ENCODE measurements at places on chromosomes 11 and 22.

- no peak for DNase-seq
Observed at GRCh38 chr11:34449013-34449412, 10.3 kb downstream of the CAT start.

DNA sequence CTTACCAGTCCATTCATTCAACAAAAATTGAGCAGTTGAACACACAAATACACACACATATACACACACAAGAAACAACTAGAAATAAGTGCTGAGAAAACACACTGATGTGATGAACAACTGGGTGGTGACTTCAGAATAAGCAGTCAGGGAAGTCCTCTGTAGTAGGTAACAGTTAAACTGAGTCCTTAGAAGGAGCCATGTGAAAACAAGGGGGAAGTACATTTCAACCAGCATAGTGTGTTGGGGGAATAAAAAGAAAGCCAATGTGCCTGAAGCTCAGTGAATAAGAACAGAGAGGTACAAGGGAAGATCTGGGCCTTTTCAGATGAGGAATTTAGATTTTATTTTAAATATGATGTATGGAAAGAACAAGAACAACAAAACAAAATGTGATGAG is 6.8 kb upstream of the TMEM123 start:
- DNase-seq = no peak

GRCh38 chr11:844693-845644 is 2.3 kb downstream of the TSPAN4 start:
- peak; percentile 93 for DNase-seq

- peak; percentile 89 for DNase-seq
Observed at GRCh38 chr11:45146072-45147016, at the start of gene PRDM11. TSS of gene PRDM11 (plus strand) at chr11:45146639. CDS start at chr11:45181767, 35,128 bp downstream.

GRCh38 chr11:8227156-8228152 is 36.2 kb downstream of the LMO1 start:
- no peak for DNase-seq

DNA sequence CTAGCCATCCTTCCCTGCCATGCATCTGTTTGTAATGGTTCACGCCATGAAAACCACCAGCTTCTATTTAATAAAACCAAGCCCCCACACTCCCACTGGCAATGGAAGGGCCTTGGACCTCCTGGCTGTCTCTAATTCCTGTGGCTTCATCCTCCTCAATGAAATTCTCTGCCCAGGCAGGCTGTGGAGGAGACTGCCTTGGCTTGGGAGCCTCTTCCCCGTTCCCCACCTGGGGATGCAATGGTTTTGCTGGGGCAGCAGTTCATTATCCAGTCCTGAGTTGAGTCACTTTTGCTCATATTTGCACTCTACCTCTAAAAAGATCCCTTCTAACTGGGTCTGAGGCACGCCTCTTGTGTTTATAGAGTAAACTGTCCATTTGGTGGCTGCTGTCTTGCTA is 515.8 kb downstream of the NTM start:
- peak; percentile 61 for DNase-seq

GRCh38 chr22:17831501-17832251 is 57.4 kb upstream of the BID start:
- DNase-seq = no peak

- DNase-seq = no peak
Observed at GRCh38 chr11:93613231-93613831, 48.2 kb upstream of the CEP295 start.

- no peak for DNase-seq
Observed at GRCh38 chr11:131154351-131154750, 216.1 kb upstream of the NTM start.
